ENCODE measurements at places on chromosomes 7 and 10.

DNA sequence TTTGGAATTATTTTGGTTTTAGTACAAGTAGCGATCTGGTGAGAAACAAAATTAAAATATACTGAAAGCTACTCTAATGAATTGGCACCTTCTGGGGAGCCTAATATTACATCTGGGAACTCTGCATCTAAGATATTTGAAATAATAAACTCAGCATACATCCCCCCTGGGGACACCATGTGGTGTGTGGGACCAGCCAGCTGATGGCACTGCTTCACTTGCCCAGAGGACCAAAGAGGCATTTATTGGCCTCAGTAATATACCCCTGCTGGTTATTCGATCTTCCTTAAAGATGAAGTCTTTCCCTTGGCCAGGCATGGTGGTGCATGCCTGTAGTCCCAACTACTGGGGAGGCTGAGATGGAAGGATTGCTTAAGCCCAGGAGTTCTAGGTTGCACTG, 195.1 kb upstream of the AUTS2 start:
- DNase-seq, result no peak

DNA sequence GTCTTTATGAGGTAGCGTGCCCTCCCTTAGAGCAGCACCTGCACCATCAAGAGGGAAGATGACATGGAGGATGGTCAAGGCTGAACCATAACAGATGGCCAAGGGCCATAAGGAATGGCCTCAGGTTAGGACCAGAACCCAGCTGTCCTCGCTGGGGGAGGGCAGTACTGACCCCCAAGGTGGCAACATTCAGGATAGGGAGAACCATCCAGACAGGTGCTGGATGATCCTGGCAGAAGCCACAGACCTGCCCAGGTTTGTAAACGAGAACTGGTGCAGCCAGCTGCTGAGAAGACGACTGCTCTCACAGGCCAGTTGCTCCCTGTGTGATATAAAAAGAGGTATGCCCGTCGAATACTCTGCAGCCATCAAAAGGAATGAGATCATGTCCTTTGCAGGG, 320.4 kb downstream of the GLRX3 start:
- no peak for DNase-seq

DNA sequence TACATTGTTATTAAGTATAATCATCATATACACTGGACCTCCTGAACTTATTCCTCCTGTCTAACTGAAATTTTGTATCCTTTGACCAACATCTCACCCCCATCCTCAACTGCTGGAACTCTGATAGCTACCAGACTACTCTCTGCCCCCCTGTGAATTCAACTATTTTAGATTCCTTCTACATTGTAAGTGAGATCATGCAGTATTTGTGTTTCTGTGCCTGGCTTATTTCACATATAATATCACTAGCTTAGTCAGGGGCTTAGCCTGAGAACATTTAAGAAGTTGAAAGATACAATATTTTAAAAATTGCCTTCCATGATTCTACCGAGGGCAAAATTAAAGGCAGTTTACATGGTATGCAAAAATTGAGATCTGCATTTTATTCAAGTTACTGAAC, 26.9 kb downstream of the STAMBPL1 start:
- no peak for DNase-seq

DNA sequence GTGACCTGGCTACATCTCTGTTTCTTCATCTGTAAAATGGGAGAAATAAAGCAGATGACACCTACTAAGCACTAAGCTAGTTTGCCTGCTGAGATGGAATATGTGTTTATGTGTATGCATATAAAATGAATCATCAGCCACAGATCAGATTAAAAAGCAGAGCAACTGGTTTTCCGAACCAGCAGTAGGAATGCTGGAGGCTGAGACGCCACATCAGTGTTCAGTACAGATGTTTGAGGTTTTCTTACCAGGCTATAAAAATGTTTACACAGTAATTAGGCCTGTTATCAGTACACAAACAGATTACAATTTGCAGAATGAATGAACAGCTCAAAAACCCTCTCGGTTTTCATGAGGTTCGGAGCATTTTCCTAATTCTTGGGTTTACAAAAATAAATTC, 85.8 kb downstream of the CALN1 start:
- DNase-seq, result no peak

DNA sequence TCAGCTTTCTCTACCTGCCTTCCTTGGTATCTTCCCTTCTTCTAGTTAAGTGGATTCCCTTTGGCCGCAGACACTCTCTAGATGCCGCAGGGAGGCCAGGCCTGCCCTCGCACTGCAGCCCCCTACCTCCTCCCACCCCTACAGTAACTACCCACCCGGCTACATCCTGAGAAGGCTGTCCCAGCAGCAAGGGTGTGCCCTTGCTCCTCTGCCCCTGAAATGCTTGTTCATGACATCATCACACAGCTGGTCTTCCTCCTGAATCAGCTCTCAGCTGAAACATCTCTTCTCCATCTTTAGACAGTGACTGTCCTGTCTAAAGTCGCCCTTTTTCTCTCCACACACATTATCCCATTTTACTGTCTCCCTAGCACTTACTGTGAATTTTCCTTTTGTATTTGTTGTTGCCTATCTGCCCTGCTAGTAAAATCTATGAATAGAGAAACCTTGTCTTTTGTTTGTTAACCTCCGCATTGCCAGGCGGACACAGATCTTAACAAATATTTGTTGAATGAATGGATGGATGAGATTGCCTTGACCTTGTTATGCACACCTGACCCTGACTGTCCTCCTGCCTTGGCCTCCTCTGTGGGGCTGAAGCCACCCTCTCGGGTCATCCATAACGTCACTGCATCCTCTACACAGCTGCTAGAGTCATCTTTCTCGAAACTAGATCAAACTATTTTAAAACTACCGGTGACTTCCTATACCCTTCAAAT, 108.9 kb upstream of the GATA3 start:
- DNase-seq, result no peak

GRCh38 chr7:136210079-136210478, 232.9 kb upstream of the MTPN start:
- no peak for DNase-seq

DNA sequence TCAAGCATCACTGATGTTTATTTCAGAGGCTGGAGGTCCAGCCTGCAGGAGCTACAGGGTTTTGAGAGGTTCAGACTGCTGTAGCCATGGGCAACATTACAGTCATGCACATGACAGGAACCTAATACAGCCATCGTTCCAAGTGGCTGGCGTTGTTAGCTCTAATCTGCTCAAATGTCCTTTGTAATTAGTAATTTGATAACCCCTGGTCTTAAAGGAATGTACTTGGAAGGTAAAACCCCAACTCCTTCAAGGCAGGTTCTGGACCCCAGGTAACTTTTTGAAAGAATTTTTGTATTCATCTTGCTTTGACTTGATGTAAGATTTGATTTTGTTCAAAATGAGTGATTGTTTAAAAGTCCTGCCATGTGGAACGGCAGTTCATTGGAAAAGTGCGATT, 34.7 kb upstream of the FOXI2 start:
- DNase-seq, result no peak

- no peak for DNase-seq
Measured at GRCh38 chr7:137968890-137969289, 33.0 kb downstream of the CREB3L2 start.

GRCh38 chr10:61215246-61215645, 237.9 kb downstream of the TMEM26 start:
- no peak for DNase-seq

DNA sequence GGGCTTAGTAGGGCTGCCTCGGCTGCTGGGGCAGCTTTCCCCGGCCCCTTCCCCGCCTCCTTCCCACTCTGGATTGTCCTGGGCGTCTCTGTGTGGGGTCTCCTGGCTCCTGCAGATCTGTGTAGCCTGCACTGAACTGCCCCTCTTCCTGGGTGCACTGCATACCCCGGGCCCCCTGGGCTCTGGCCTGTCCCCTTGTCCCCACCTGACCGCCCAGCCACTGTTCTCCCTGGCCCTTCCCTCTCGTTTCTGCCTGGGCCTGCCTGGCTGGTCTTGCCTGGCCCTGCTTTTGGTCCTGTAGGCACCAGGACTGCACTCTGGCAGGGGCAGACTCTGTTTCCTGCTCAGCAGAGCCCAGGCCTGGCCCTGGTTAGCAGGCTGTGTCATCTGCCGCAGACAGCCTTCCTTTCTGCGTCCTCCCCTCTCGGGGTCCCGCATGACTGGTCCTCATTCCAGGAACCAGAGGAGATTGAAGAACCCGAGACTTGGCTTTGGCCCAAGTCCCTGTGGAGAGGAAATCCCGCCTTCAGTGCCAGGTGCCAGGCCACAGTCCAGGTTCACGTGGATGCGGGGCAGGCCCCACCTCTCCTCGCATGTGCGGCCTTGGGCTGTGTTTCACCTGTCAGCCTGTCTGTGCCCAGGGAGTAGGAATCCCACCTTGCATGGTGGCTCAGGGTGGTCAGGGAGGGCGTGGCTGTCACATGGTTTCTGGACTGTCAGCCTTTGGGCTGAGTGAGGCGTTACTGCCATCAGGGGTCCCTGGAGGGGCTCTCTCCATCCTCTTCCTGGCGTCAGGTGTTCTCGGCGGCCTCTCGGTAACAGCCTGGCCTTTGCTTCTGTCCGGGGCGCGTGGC, 9.2 kb downstream of the INPP5A start:
- DNase-seq, result no peak

- no peak for DNase-seq
Measured at GRCh38 chr7:27156508-27156898, at the start of gene HOXA7. TSS of gene HOXA7 (minus strand) at chr7:27156675. CDS start at chr7:27156545, 130 bp downstream.

DNA sequence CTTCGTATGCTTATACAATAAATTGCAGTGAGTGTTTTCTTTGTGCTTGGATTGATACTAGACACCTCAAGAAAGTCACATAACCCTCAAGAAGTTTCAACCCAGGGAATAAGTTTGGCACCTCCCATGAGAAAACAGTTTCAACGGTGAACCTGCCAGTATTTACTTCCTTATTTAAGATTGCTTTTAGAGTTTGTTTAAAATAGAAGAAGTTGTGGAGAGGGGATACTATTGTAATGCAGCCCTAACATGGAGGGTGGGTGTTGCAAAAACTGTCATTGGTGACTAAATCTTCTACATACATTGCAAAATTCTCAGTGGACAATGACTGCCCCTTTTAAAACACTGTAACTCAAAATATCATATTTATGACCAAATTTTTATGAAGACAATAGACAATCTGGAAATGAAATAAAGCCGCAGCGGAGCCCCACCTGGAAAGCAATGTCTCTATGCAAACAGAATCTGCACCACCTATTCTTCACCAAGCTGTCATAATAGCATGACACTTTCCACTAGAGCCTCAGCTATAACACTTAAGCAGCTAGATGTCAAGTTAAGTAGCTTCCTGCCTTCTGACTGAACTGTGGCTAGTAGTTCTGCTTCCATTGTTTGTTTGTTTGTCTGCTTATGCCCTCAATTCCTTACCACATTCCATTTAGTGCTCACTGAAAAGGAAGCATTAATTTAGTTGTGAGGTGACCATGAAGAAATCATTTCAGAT, 98.2 kb downstream of the MDFIC start:
- DNase-seq, result no peak

DNA sequence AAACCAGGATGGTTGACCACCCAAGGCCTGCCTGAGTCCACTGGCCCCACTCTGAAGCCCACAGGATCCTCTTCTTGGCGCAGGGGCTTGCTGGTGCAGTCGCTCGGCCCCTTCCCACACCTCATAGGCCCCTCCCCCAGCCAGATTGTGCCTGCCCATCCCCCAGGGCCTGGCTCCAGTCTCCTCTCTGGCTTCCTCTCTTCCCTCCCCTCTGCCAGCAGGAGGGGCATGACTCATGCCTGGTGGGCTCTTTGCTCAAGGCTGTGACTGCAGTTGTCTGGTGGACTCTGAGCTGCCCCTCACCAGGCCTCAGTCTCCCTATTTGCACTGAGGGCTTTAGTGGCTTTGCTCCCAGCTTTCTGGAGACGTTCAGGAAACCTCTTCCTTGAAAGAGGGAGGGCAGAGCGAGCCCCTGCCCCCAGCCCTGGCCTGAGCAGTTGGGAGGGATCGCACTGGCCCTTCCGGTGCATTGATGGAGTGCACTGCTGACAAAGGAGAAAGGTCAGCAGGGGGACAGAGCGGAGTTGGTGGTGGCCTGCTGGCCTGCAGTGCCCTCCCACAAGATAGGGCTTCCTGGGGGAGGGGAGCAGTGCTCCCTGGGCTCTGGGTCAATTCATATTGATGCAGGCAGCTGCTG, 60.7 kb downstream of the ZMIZ1 start:
- no peak for DNase-seq

DNA sequence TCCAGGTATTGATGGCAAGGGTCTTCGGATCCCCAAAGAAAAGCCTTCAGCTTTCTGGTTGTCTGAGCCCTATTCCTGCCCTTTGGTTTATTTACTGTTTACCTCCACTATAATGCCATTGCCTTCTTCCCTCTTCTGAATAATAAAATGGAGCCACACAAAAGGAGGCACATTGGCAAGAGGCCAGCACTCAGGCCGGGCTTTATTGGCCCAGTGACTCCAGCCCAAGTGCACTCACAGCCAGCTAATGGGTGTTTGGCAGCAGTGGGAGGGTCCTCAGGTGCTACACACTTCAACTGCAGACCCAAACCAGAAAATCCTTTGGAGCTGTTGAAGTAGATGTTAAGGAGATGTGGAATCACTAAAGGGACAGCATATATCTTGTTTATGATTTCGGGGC, 336.0 kb downstream of the PLXNA4 start:
- DNase-seq, result no peak

Measured in CD4-positive, alpha-beta T cell treated with Interleukin-15 for 4 hours (primary cell).